ENCODE measurements at places on chromosomes 6 and 20.
A peak's percentile ranks its signal among the peaks of the same experiment; 100 is the strongest.

DNA sequence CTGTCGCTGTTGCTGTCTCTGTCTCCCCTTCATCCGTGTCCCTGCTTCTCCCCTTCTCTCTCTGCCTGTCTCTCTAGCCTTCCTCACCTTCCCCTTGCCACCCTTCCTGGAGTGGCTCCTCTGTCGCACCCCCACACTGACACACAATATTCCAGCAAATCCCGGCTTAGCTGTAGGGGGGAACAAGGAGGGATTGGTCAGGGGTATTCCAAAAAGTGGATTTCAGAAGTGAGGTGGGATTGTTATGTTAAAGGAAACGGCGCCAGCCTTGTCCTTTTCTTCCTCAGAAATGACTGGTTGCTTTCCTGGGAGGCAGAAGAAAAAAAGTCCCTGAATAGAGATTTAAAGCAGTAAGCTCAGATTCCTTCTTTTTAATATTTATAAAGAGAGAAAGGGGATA is 76.3 kb upstream of the SIRPA start:
- no peak overlapping the region for H3K4me3 ChIP-seq
- H3K27ac ChIP-seq: peak overlapping the region; percentile 94
- no peaks in the 10 kb centered on the region for H3K36me3 ChIP-seq
- no peaks in the 10 kb centered on the region for H3K27me3 ChIP-seq

- no peaks in the 10 kb centered on the region for H3K27me3 ChIP-seq
- H3K4me3 ChIP-seq: no peak overlapping the region
- no peaks in the 10 kb centered on the region for H3K4me1 ChIP-seq
- H3K36me3 ChIP-seq: no peaks in the 10 kb centered on the region
- no peak overlapping the region for H3K27ac ChIP-seq
- no peak for DNase-seq
Measured at GRCh38 chr6:17450832-17451231, 57.4 kb downstream of the CAP2 start.

- H3K27me3 ChIP-seq: no peaks in the 10 kb centered on the region
- H3K4me3 ChIP-seq: no peak overlapping the region
- no peaks in the 10 kb centered on the region for H3K4me1 ChIP-seq
- H3K36me3 ChIP-seq: no peaks in the 10 kb centered on the region
Measured at GRCh38 chr6:110173506-110174132, 5.9 kb downstream of the WASF1 start.

DNA sequence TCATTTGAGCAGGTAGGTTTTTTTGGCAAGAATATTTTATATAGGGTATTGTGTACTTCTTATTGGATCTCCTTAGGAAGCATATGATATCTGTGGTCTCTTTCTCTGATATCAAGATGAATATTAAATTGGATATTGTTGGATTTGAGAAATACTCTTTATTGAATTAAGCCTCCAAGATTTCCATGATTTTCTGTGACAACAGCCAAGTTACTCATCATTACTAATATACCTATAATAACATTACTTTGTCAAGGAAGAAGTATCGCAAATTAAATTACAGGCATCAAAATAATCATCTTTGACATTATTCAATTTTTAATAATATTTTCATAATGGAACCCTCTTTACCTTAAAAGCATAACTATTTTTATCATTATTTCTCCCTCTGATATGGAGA is 86.5 kb downstream of the TMEM200A start:
- no peaks in the 10 kb centered on the region for H3K27me3 ChIP-seq
- no peak for DNase-seq
- no peak overlapping the region for H3K27ac ChIP-seq
- no peaks in the 10 kb centered on the region for H3K4me1 ChIP-seq
- H3K4me3 ChIP-seq: no peak overlapping the region

GRCh38 chr6:137958811-137959565 is 91.9 kb downstream of the TNFAIP3 start:
- no peak overlapping the region for H3K27ac ChIP-seq
- H3K27me3 ChIP-seq: no peaks in the 10 kb centered on the region
- H3K4me3 ChIP-seq: no peak overlapping the region
- H3K36me3 ChIP-seq: no peaks in the 10 kb centered on the region
- DNase-seq: no peak

DNA sequence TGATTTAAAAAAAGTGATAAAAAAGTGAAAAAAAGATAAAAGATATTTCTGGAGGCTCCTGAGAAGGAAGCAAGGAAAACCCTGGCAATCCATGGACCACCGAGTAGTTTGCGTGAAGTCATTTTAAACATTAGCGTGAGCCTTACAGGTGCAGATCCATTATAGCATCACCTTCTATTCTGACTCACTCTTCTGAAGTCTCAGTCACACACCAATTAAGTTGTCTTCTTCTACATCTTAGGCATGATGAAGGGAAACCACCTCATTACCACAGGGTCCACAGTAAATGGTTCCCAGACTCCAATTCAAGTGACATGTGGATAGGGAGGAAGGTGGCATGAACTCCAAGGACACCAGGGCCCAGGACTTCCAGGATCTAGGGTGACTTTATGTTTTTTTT is 99.1 kb downstream of the GJA10 start:
- no peak for DNase-seq
- H3K27me3 ChIP-seq: no peaks in the 10 kb centered on the region
- H3K36me3 ChIP-seq: no peaks in the 10 kb centered on the region
- no peak overlapping the region for H3K4me3 ChIP-seq
- no peak overlapping the region for H3K27ac ChIP-seq
- H3K4me1 ChIP-seq: no peaks in the 10 kb centered on the region

GRCh38 chr20:40666336-40666735 is 22.7 kb downstream of the MAFB start:
- H3K36me3 ChIP-seq: no peaks in the 10 kb centered on the region
- DNase-seq: no peak
- no peaks in the 10 kb centered on the region for H3K4me1 ChIP-seq
- H3K27ac ChIP-seq: no peak overlapping the region
- H3K27me3 ChIP-seq: no peaks in the 10 kb centered on the region
- H3K4me3 ChIP-seq: no peak overlapping the region

GRCh38 chr6:111534231-111534751 is 51.3 kb upstream of the REV3L start:
- H3K36me3 ChIP-seq: no peaks in the 10 kb centered on the region
- H3K4me1 ChIP-seq: no peaks in the 10 kb centered on the region
- DNase-seq: peak; percentile 72
- H3K27ac ChIP-seq: peak overlapping the region; percentile 58
- no peak overlapping the region for H3K4me3 ChIP-seq

- no peaks in the 10 kb centered on the region for H3K27me3 ChIP-seq
- no peaks in the 10 kb centered on the region for H3K4me1 ChIP-seq
- DNase-seq: no peak
- H3K27ac ChIP-seq: no peak overlapping the region
Measured at GRCh38 chr6:156919814-156920369, 142.7 kb downstream of the ARID1B start.

DNA sequence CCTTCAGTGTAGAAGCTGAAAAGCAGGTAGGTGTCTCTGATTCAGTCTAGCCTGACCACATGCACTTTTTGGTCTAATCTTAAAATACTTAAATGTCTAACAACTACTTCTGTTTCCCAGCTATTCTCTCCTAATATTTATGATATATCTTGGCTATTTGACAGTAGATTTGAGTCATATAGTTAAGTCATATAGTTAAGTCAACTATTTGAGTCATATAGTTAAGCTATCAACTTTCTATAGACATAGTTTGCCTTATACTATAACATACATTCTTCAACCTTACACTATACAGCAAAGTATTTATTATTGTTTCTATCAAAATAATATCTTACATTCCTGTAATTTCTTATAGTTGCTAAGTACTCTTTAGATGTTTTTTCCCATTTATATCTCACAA is 110.9 kb downstream of the GMDS start:
- no peak for DNase-seq
- H3K27ac ChIP-seq: no peak overlapping the region

GRCh38 chr20:41364967-41365765 is 1.5 kb downstream of the EMILIN3 start:
- DNase-seq: no peak
- no peaks in the 10 kb centered on the region for H3K36me3 ChIP-seq
- H3K27me3 ChIP-seq: peaks cover 22% of the 10 kb centered on the region
- H3K4me1 ChIP-seq: no peaks in the 10 kb centered on the region
- peak overlapping the region; percentile 74 for H3K4me3 ChIP-seq
- no peak overlapping the region for H3K27ac ChIP-seq

GRCh38 chr6:142510211-142510610 is 208.4 kb downstream of the ADGRG6 start:
- H3K27ac ChIP-seq: no peak overlapping the region
- no peak overlapping the region for H3K4me3 ChIP-seq
- H3K36me3 ChIP-seq: no peaks in the 10 kb centered on the region
- H3K4me1 ChIP-seq: no peaks in the 10 kb centered on the region

DNA sequence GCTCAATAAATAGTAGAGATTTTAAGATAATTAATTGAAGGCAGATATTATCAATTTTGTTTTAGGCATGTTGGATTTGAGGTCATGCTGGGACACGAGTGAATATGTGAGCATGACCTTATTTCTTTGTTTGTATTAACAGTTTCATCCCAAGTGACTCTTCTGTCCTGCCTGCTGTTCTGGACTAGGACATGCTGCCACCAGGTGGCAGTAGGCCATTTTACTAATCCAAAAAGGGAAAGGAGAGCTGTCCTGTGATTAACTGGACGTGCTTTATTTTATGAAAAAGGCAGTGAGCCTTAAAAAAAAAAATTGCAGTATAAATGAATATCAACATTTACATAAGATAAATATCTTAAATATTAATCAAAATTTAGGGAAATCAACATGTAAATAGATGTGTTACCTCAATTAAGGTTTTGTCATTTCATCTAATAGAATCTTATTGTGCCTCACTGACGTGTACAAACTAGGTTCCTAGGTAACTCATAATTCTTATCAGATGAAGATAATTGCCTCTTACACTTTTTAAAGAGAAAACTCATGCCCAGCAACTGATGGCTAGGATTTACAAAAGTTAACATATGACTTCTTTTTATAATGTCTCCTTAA is 49.8 kb downstream of the FRK start:
- no peak overlapping the region for H3K27ac ChIP-seq
- no peaks in the 10 kb centered on the region for H3K27me3 ChIP-seq
- no peaks in the 10 kb centered on the region for H3K36me3 ChIP-seq
- H3K4me1 ChIP-seq: no peaks in the 10 kb centered on the region
- no peak overlapping the region for H3K4me3 ChIP-seq
- DNase-seq: peak; percentile 61

DNA sequence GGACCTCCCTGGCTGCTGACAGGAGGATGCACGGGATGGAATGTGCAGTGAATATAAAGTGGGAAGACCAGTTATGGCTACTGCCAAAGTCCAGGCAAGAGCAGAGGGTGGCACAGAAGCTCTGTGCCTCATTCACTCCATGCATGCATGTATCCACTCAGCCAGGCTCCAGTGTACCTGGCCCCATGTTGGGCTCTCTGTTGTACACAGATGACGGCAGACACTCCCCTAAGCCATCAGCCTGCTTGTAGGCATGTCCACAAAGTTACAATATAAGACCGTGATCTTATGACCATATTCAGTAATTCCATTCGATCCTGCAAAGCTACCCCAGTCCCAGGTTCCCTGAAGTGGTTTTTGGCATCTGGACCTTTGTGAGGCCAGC is 116.8 kb downstream of the PREX1 start:
- no peaks in the 10 kb centered on the region for H3K4me1 ChIP-seq
- no peaks in the 10 kb centered on the region for H3K27me3 ChIP-seq
- DNase-seq: no peak
- H3K27ac ChIP-seq: no peak overlapping the region

DNA sequence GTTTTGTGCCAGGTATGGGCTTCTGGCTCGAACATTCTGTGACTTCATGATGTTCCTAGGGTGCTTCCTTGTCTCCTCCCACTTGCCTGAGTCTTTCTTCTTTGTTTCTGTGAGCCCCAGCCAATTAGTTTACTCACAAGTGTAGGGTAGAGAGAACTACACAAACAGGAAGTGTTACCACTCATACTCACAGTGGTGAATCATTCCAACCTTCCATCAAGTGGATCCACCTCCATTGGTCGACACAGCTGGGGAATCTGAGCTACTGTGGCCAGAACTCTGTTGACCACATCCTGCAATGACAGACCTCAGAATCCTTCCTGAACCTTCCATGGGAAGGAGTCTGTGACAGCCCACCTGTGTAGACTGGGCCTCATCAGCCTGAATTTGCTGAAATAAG is 76.8 kb downstream of the UNC5CL start:
- H3K27me3 ChIP-seq: no peaks in the 10 kb centered on the region
- H3K36me3 ChIP-seq: no peaks in the 10 kb centered on the region
- H3K4me1 ChIP-seq: no peaks in the 10 kb centered on the region
- DNase-seq: peak; percentile 19
- H3K4me3 ChIP-seq: no peak overlapping the region

- no peak overlapping the region for H3K4me3 ChIP-seq
- peak overlapping the region; percentile 60 for H3K27ac ChIP-seq
- H3K27me3 ChIP-seq: no peaks in the 10 kb centered on the region
- DNase-seq: peak; percentile 53
- no peaks in the 10 kb centered on the region for H3K4me1 ChIP-seq
Measured at GRCh38 chr6:106872049-106872448, 102.5 kb downstream of the CD24 start.

- no peak for DNase-seq
- H3K27ac ChIP-seq: no peak overlapping the region
- no peaks in the 10 kb centered on the region for H3K4me1 ChIP-seq
- H3K4me3 ChIP-seq: no peak overlapping the region
- H3K27me3 ChIP-seq: no peaks in the 10 kb centered on the region
Measured at GRCh38 chr6:90048206-90048967, 154.1 kb downstream of the GJA10 start.

DNA sequence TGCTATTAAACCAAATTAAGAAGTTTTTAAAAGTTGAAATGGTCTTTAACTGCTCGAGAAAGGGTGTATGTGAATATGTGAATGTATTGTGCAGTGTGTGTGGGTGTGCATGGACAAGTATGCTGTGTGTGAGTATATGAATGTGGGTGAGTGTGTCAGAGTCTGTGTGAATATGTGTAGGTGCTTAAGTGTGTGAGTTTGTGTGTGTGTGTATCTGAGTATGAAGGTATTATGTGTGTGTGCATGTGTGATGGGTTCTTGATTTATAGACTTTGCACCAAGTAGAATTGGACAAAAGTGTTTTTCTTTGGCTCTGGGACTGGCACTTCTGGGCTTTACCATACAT is 21.6 kb downstream of the EYA2 start:
- no peak for DNase-seq
- no peaks in the 10 kb centered on the region for H3K36me3 ChIP-seq
- H3K4me1 ChIP-seq: peaks cover 3% of the 10 kb centered on the region
- H3K27ac ChIP-seq: no peak overlapping the region

GRCh38 chr20:17502105-17502504 is 29.1 kb downstream of the BFSP1 start:
- H3K27me3 ChIP-seq: no peaks in the 10 kb centered on the region
- no peaks in the 10 kb centered on the region for H3K36me3 ChIP-seq
- DNase-seq: no peak
- H3K27ac ChIP-seq: no peak overlapping the region
- no peaks in the 10 kb centered on the region for H3K4me1 ChIP-seq
